ENCODE measurements at places on chromosomes 1 and 21.

DNA sequence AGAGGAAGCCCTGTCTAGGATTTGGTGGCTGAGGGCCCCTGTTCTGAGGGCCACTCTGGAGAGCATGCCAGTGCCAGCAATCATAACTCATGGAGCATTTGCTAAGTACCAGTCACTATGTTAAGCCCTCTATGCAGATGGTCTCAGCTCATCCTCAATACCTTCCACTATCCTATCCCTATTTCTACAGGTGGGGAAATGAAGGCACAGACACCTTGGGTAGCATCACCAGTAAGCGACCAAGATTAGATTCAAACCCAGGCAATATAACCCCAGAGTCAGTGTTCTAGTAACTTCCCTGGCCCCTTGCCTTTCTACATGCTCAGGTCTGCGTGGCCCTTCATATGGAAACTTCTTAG, 7.9 kb upstream of the NBPF1 start:
- no peak for DNase-seq

- DNase-seq, result no peak
Observed at GRCh38 chr1:19342894-19343616, 30.9 kb downstream of the SLC66A1 start.

GRCh38 chr1:205354259-205355074, 2.3 kb downstream of the KLHDC8A start:
- DNase-seq, result peak; percentile 20

DNA sequence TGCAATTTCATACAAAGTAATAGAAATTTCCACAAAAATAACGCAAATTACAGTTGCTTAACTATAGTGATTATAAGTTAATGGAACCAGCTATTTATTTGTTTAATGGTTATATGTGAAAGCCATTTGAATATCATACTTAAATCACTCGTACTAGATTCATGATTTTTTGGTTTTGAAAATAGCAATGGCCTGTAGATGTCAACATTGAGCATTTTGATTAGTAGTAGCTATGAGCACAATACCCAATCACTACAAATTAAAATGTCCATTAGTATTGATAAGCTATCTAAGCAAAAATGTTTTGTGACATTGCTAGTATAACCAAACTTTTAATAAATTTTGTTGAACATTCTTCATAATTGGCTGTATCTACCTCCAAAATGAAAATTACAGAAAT, 10.0 kb downstream of the COL24A1 start:
- no peak for DNase-seq

GRCh38 chr1:21174654-21175323, 1.9 kb downstream of the EIF4G3 start:
- no peak for DNase-seq

DNA sequence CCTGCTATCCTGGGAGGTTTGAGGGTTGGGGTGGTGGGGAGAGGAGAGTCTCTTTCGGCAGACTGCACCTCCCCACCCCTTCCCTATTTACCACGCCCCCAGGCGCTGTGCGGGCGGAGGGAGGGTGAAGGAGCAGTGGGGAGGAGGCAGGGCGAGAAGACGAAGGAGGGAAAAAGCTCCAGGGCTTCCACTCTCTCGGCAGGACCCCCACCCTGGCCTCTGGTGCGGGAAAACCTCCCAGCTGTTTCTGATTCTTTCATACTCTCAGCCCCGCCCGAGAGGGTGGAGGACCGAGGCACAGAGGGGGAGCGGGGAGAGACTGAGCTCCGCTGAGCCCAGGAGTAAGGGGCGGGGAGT, 866 bp upstream of the WNT2B start:
- no peak for DNase-seq

DNA sequence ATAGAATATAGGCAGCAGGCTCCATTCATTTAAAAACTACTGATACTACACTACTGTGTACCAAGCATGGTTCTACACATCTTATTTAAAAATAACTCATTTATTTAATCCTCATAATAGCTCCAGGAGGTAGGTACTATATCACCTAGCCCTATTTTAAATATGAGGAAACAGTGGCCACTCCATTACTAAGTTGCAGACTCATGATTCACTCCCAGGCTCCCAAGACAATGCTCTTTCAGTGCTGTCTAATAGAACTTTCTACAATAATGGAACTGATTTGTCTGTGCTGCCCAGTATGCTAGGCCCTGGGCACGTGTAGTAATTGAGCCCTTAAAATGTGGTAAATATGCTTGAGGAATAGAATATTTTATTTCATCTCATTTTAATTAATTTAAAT, 357.1 kb downstream of the LTN1 start:
- no peak for DNase-seq

- DNase-seq, result no peak
Observed at GRCh38 chr1:151371370-151372057, 991 bp downstream of the SELENBP1 start.

GRCh38 chr1:2429780-2430591, 17.6 kb upstream of the PEX10 start:
- no peak for DNase-seq

DNA sequence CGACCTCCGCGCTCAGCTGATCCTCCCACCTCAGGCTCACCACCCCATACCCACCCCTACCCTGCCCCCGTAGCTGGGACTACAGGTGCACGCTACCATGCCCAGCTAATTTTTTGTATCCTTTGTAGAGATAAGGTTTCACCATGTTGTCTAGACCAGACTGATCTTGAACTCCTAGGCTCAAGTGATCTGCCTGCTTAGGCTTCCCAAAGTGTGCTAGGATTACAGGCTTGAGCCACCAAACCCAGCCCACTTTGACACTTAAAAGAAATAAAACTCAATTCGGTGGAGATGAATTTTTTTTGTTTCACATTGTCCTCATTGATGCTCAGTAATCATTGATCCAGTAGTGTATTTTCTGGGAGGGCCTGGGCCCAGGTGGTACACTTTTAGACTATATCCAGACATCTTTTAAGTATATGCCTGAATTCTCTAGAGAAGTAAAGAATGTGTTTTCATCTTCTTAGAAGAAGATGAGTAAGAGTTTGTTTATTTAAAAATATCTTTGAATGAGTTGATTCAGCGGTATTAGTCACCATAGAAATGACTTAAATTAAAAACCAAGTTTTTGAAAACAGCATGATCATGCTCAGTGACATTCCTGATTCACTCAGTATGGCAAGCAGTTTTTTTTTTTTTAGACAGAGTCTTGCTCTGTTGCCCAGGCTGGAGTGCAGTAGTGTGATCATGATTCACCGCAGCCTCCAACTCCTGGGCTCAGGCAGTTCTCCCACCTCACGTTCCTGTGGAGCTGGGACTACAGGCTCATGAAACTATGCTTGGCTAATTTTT, 57.8 kb downstream of the EPB41 start:
- DNase-seq, result no peak

GRCh38 chr1:155051777-155052398, 772 bp downstream of the ADAM15 start:
- DNase-seq, result peak; percentile 8

Data from activated naive CD4-positive, alpha-beta T cell (primary cell).